Stimulated activated CD4-positive, alpha-beta T cell treated with anti-CD3 and anti-CD28 coated beads, Interleukin-12 subunit alpha, Interleukin-12 subunit beta, amount 100 ng/mL, for 24 hours (primary cell): ENCODE measurements at places on chromosomes 12 and 14.

- no peak for DNase-seq
Measured at GRCh38 chr12:98343002-98343567, 172.3 kb upstream of the TMPO start.

DNA sequence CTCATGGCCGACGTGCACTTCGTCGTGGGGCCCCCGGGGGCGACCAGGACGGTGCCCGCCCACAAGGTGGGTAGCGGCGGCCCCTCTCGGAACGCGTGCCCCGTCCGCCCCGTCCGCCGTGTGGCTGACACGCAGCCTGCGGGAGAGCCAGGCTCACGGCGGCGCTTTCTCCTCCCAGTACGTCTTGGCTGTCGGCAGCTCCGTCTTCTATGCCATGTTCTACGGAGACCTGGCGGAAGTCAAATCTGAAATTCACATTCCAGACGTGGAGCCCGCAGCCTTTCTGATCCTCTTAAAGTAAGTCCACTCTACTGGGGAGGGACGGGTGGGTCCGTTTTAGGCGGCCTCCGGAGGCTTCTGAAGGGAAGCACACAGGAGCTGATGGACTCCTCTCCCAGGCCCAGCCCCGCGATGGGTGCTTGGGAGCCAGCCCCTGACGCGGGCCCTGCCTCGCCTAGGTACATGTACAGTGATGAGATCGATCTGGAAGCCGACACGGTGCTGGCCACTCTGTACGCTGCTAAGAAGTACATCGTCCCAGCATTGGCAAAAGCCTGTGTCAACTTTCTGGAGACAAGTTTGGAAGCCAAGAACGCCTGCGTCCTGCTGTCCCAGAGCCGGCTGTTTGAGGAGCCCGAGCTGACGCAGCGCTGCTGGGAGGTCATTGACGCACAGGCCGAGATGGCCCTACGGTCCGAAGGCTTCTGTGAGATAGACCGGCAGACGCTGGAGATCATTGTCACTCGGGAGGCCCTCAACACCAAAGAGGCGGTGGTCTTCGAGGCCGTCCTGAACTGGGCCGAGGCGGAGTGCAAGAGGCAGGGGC lies 1.1 kb downstream of the BTBD6 start:
- no peak for DNase-seq

- DNase-seq = no peak
Measured at GRCh38 chr14:26293909-26294308, 303.9 kb downstream of the NOVA1 start.

DNA sequence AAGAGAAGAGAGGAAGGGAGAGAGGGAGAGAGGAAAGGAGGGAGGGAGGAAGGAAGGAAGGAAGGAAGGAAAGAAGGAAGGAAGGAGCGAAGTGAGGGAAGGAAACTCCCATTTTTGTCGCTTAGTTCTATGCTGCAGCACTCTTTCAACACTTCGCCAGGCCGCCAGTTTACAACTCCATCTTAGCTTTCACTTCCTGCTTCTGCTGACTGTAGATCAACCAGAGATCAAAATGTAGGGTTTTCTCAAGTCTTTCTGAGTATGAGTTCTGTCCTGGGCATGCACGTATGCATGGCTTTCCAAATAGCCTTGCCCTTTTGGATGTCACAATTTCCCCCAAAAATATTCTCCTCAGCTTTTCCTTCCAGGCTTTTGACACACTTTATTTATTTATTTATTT lies 723.4 kb downstream of the TRHDE start:
- no peak for DNase-seq

DNA sequence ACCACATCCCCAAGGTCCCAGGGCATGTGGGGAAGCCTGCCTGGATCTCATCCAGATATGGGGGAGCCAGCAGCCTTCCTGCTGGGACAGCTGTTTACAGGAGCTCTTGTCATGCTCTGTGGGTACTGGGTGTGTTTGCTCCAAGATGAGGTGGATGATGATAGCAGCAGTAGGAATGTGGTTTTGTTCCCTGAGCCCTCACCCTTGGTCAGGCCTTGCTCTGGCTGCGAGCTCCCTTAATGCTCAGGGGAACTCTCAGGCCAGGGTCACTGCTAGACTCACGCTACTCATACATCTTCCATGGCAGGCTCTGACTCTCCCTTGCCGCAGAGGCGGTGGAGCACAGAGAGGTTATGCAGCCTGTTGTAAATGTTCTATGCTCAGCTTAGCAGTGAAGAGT lies 990.3 kb downstream of the AACS start:
- no peak for DNase-seq

- DNase-seq = no peak
Measured at GRCh38 chr12:116015525-116015924, 262.0 kb downstream of the MED13L start.

GRCh38 chr12:116943419-116944372 lies 32.9 kb downstream of the FBXW8 start:
- DNase-seq = no peak

DNA sequence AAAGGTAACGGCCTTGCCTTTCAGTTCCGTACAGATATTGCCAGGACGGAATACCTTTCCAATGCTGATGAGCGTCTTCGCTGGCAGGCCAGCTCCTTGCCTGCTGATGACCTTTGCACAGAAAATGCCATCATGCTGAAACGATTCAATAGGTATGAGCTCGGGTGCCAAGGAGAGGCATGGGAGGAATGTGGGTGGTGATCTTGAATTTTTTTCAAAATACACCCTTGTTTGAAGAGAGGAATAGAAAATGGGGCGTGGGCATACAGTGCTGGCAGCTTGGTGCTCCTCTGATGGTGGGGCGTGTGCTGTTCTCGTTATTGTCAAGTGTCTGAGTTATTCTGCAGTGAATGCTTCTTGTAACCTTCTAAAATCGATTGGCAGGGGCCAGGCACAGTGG lies 52.5 kb downstream of the HSP90AA1 start:
- no peak for DNase-seq

DNA sequence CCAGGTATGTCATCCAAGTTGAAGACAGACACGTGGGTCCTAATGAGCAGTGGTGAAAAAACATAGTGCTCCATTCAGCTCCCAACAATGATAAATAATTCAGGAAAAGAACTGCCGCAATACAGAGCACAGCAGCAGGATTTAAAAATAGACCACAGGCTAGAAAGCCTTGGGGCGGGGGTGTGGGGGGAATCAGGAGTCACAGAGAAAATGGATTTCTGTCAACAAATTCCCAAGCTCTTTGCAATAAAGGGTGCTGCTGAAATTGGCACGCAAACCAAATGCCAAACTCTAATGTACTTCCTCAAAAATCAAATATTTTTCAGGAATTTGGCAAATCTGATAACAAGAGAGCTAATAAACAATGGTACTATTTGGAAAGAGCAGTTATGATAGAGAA lies 58.6 kb downstream of the R3HDM2 start:
- DNase-seq = no peak
